Cardiac fibroblast (primary cell): ENCODE measurements at places on chromosomes 3 and 15.
A peak's percentile ranks its signal among the peaks of the same experiment; 100 is the strongest.

GRCh38 chr3:161117646-161118045 lies 12.5 kb upstream of the B3GALNT1 start:
- no peak for DNase-seq

- no peak for DNase-seq
Observed at GRCh38 chr15:88574077-88574476, 27.6 kb upstream of the DET1 start.

DNA sequence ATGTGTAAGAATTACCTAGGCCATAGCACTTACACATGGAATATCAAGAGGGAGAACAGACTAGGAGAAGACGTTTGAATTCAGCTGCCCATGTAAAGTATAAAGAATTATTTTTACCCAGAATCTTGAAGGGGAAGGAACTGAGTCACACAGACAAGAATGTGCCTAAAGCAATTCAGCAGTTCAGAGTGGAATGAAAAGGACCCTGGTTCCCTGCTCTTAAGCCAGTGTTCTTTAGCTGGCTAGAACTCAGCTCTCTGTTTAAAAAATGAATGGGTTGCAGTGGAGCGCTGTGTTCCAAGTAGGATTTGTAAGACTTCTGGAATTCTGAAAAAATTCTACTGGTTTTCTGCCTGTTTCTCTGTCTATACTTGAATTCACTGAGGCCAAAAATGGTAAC lies 440.2 kb downstream of the LPP start:
- peak; percentile 92 for DNase-seq

GRCh38 chr3:13852638-13853009 lies 27.2 kb downstream of the WNT7A start:
- DNase-seq: no peak

GRCh38 chr3:190001426-190001825 lies 119.3 kb downstream of the P3H2 start:
- no peak for DNase-seq

DNA sequence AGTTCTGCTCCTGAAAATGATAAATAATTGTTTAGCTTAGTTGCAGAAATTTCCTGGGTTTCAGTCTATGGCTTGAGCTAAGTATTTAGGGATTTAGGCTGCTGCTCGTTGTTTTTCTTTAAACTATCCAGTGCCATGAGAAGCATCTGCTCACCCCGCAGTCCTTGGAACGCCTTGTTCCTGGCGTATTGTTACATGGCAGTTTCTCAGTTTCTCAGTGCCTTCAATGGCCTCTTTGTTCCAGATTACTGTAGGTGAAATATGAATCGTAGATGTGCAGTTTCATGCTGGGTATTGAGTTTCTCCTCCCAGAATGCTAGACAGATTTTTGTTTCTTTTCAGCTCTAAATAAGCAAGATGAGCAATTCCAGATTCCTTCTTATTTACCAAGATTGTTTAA lies 269.5 kb upstream of the GBE1 start:
- no peak for DNase-seq

DNA sequence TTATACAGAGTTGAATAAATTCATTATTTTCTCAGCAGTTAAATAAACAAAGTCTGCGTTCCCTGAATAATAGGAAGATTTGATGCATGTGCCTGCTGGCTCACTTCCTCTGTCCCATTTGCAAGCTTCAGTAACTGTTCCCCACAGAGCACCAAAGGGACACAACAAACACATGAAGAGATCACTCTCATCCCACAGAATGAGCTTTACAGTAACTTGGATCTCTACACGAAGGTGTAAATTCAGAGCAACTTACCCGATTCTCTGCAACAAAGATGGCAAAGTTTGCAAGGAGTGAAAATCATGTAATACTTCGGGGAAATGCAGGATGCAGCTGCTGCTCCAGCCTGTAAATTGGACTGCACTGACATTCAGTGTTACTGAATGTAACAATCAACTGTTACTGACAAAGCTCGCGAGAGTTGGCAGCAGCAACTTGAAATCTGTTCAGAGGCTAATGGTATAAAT lies at the start of gene BCHE:
Gene BCHE (minus strand): TSS at position 366 of the 468 bp plus-strand sequence. CDS start 6,390 bp downstream, outside the sequence.
- DNase-seq: peak; percentile 78

- DNase-seq: no peak
Observed at GRCh38 chr15:86756688-86757087, 677.0 kb downstream of the AGBL1 start.

DNA sequence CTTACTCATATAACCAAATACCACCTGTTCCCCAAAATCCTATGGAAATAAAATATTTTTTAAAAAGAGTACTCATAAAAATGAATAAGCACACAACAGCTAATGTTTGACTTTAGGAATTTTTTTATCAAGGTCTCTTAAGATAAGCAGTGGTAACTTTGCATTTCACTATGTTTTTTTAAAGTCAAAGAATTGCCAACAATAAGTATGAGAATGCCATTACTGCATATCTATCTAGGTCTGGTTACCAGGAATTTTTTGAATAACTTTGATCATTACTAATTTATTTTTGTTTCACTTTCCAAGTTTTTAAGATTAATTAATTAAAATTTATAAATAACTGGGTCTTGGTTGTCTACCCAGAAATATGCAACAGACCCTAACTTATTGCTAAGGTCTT lies 41.5 kb downstream of the PLSCR4 start:
- no peak for DNase-seq
